ENCODE measurements at places on chromosomes 1 and 21. TPM values are rescaled to one million over a fixed set of nuclear protein-coding genes. Genes with fewer than 3 reads are reported as not detected.

The AVPR1B gene
- not detected for total RNA-seq

- H3K36me3 ChIP-seq, result no peaks in the 10 kb centered on the region
- H3K4me1 ChIP-seq, result no peaks in the 10 kb centered on the region
- H3K27me3 ChIP-seq, result peaks cover 37% of the 10 kb centered on the region
- DNase-seq, result no peak
These were observed 25.0 kb upstream of the CCDC27 start for GRCh38 chr1:3727042-3727824.

DNA sequence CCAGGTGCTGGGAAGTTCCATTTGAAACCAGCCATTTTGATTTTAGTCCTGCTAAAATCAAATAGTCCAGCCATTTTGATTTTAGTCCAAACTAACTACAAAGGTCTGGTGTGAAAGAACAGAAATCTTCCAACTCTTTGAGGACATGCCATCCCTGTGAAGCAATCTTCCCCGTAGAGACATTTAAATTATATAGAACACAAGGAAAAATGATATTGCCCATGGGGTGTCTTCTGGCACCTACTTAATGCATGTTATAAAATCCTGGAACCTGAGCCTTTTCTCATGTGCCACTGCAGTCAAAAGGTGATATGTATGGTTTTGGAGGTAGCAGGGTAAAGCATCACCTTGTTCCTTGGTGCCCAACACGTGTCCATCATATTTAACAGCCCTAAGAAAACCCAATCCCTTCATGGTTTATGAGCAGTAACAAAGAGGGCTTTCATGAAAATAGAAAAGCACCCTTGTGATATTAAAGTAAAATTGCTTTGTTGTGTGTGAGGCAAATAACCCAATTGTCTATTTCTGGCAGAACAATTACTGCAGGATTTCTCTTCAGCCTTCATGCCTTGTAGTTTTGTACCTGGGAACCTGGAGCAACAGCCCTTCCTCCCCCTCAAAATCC lies 26.3 kb downstream of the ANGPTL7 start:
- H3K27ac ChIP-seq, result peak overlapping the region; percentile 50
- H3K4me1 ChIP-seq, result no peaks in the 10 kb centered on the region
- no peak for DNase-seq
- H3K36me3 ChIP-seq, result peaks cover 4% of the 10 kb centered on the region

- H3K27me3 ChIP-seq, result peaks cover 23% of the 10 kb centered on the region
- DNase-seq, result no peak
- no peak overlapping the region for H3K27ac ChIP-seq
- peak overlapping the region; percentile 57 for H3K4me3 ChIP-seq
- H3K4me1 ChIP-seq, result peaks cover 3% of the 10 kb centered on the region
These were observed 2.2 kb downstream of the SIM2 start for GRCh38 chr21:36700971-36701755.

GRCh38 chr1:17984583-17984982 lies 123.0 kb upstream of the IGSF21 start:
- H3K36me3 ChIP-seq, result no peaks in the 10 kb centered on the region
- H3K4me1 ChIP-seq, result no peaks in the 10 kb centered on the region
- no peak overlapping the region for H3K27ac ChIP-seq
- peaks cover 22% of the 10 kb centered on the region for H3K27me3 ChIP-seq

DNA sequence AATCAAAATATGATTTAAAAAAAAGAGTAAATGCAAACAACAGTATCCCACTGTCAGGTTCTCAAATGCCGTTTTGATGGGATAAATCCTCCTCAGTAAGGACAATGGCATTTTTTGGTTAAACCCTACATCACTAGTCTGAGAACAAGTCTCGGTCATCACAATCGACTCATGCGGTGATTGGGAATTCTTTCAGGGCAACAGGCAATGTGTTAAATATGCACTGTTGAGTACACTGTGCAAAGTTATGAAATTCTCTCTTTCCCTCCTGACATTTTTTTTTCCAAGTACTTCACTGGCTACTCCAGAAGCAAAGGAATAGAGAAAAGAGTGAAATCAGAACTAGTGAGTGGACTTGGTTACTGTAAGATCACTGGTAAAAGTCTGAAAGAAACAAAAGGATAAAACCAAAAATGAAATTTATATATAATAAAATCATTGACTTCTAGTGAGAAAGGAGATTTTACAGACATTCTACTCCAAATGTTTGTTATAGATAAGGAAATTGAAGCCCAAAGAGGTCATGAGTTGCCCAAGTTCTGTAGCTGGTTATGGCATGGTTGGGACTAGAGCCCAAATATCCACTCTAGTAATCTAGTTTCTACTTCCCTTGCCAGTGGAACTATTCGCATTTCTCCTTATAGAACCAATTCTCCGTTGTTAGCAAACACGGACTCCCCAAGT lies 111.3 kb downstream of the TGFBR3 start:
- H3K4me1 ChIP-seq, result peaks cover 2% of the 10 kb centered on the region
- H3K27me3 ChIP-seq, result no peaks in the 10 kb centered on the region
- no peak overlapping the region for H3K4me3 ChIP-seq
- no peaks in the 10 kb centered on the region for H3K36me3 ChIP-seq
- peak overlapping the region; percentile 79 for H3K27ac ChIP-seq

GRCh38 chr1:246506674-246507481 lies at the start of gene SMYD3:
SMYD3 (minus strand) TSS chr1:246507279.
- H3K4me1 ChIP-seq, result no peaks in the 10 kb centered on the region
- peak; percentile 63 for DNase-seq
- H3K36me3 ChIP-seq, result no peaks in the 10 kb centered on the region
- H3K4me3 ChIP-seq, result peak within 1 kb of the TSS; percentile 95
- H3K27ac ChIP-seq, result peak within 1 kb of the TSS; percentile 68
- H3K27me3 ChIP-seq, result no peaks in the 10 kb centered on the region

DNA sequence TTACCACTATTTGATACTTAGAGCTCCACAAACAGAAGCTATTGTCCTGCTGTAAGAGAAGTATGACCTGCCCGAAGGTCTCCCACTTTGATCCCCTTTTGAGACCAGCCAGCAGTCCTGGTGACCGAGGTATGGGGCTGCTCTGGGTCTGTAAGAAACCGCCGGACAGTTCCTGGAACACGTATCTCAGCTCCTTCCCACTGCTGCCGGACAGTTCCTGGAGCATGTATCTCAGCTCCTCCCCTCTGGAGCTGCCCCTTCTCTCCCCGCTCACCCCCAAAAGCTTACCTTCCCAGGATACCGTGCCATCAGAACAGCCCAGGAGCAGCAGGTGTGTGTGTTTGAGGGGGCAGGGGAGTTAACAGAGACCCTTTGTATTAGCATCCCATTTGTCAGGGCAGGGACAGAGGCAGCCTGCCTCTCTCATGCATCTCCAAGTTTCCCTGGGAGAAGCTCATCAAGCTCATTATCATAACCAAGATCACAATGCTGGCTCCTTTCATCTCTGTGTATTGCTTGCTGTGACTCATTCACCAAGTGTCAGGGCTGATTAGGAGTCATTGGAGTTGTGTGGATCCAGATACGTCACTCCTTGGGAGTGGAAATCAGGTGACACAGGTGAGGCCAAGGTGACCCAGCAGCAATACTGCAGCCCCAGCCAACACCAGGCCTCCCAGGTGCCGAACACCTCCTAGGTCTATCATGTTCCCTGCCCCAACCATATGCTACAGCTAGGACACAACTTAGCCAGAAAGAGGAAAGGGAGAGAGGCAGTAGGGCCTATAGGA lies 25.3 kb downstream of the OPTC start:
- no peaks in the 10 kb centered on the region for H3K36me3 ChIP-seq
- H3K4me1 ChIP-seq, result no peaks in the 10 kb centered on the region
- H3K27ac ChIP-seq, result no peak overlapping the region
- H3K27me3 ChIP-seq, result no peaks in the 10 kb centered on the region

The PEX14 gene
- total RNA-seq, result 16.1 TPM

GRCh38 chr1:47622776-47623556 lies 185.1 kb downstream of the FOXD2 start:
- no peaks in the 10 kb centered on the region for H3K36me3 ChIP-seq
- H3K4me1 ChIP-seq, result no peaks in the 10 kb centered on the region
- peaks cover 4% of the 10 kb centered on the region for H3K27me3 ChIP-seq
- no peak overlapping the region for H3K27ac ChIP-seq
- no peak for DNase-seq
- no peak overlapping the region for H3K4me3 ChIP-seq

GRCh38 chr1:9506901-9507300 lies 32.4 kb upstream of the SLC25A33 start:
- DNase-seq, result no peak
- H3K27me3 ChIP-seq, result no peaks in the 10 kb centered on the region
- no peak overlapping the region for H3K4me3 ChIP-seq
- H3K36me3 ChIP-seq, result no peaks in the 10 kb centered on the region

The GPR137B gene
- total RNA-seq, result 25.6 TPM

- no peak overlapping the region for H3K27ac ChIP-seq
- no peaks in the 10 kb centered on the region for H3K27me3 ChIP-seq
- no peaks in the 10 kb centered on the region for H3K36me3 ChIP-seq
- no peaks in the 10 kb centered on the region for H3K4me1 ChIP-seq
- DNase-seq, result no peak
These were observed 5.1 kb upstream of the HP1BP3 start for GRCh38 chr1:20792196-20792595.

The ST6GALNAC5 gene
- total RNA-seq, result 15.4 TPM

GRCh38 chr1:65717815-65718454 lies 74.8 kb upstream of the PDE4B start:
- no peak overlapping the region for H3K4me3 ChIP-seq
- no peaks in the 10 kb centered on the region for H3K4me1 ChIP-seq
- no peak overlapping the region for H3K27ac ChIP-seq
- no peaks in the 10 kb centered on the region for H3K36me3 ChIP-seq
- no peak for DNase-seq

DNA sequence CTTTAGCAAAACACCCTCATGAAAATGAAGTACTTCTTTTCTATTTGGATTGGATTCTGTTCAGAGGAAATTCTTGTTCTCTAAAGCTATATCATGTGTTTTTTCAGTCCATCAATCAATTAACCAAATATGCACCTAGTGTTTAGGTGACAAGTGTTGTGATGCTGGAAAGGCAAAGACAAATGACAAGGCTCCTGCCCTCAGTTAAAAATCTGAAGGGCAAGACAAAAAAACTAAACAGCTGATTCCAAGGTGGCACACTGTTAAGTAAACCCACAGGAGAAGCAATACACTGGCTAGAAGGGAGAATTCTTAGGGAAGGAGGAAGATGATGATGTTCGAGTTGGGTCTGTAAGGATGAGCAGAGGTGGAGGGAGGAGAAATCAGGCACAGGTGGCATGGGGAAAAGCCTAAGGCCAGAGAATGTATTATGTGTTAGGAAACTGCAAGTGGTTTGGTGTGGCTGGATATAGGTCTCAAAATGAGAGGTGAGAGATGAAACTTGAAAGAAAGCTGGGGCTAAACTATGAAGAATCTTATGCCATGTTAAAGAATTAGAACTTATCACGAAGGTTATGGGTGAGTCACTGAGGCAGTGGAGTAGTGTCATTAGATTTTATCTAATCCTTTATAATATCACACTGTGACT lies 51.8 kb upstream of the GFI1 start:
- no peaks in the 10 kb centered on the region for H3K4me1 ChIP-seq
- H3K4me3 ChIP-seq, result no peak overlapping the region
- no peak overlapping the region for H3K27ac ChIP-seq
- no peak for DNase-seq
